ENCODE measurements at places on chromosomes 1 and 21.

DNA sequence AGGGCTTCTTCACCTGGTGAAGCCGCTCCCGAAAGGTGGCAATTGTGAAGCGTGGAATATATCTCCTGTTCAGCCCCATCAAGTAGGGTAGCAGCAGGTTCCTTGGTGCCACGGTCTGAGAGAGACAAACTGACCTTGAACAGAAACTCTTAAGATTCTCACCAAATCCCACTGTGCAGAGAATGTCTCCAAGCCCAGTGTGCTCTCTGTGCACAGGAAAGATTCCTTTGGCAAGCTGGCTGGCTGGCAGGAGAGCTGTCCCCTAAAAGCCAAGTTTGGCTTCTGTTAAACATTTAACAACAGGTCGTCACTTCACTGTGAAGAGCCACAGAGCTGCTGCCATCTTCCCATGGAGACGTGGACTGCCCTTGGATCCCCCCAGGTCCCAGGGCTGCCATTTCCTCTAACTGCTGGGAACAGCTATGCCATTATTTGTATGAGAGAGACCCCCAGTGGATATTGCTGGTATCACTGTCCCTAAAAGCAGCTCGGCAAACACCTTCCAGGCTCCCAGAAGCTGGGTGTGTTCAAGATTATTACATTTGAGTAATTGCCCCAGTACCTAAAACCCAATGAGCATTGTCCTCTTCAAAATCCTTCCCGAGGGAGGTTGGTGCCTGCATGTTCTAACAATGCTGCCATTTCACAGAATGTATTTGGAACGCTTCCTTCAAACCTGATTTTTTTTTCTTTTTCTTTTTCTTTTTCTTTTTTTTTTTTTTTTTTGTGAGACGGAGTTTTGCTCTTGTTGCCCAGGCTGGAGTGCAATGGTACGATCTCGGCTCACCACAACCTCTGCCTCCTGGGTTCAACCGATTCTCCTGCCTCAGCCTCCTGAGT, 71.8 kb downstream of the CD58 start:
- DNase-seq = peak; percentile 39

GRCh38 chr1:20302108-20302471, 11.4 kb downstream of the VWA5B1 start:
- DNase-seq = no peak

GRCh38 chr21:18382141-18382540, 21.4 kb downstream of the TMPRSS15 start:
- no peak for DNase-seq

DNA sequence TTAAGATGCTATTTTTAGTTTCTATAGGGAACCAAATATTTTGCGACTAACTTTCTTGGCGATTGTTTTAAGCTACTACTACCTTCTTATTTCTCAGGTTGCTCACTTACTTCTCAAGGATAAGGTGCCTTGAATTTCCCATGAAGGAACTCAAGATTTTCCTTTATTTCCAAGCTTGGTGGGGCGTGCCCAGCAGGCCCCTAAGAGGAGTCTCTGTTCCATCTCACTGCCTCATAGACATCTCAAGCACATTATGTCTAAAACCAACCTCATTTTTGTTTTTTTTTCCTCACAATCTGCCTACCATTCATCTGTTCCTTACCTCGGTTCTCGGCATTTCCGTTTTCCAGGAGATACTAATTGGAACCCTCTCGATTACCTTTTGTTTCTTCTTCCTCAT, 421.9 kb downstream of the DISC1 start:
- DNase-seq = no peak

DNA sequence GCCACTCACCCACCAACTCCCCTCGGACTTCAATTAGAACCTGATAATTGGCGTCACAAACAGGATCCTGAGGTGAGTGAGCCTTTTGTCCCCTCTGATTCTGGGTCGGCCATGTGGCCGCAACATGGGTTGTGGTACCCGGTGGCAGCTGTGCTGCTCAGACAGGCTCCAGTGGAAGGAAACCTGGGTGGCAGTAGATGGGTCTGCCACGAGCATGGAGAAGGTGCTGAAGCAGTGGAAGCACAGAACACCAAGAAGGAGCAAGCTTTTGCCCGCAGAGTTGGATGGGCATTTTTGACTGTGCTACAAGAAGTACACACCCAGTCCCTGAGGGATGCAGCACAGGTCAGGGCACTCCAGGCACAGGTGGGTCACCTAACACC, 16.5 kb upstream of the UBE2U start:
- DNase-seq = no peak

- no peak for DNase-seq
Measured at GRCh38 chr1:205780335-205780734, 5.1 kb upstream of the RAB29 start.

- no peak for DNase-seq
Measured at GRCh38 chr1:112704391-112704933, 2.5 kb downstream of the RHOC start.

- no peak for DNase-seq
Measured at GRCh38 chr1:40745176-40745575, 38.4 kb upstream of the KCNQ4 start.

DNA sequence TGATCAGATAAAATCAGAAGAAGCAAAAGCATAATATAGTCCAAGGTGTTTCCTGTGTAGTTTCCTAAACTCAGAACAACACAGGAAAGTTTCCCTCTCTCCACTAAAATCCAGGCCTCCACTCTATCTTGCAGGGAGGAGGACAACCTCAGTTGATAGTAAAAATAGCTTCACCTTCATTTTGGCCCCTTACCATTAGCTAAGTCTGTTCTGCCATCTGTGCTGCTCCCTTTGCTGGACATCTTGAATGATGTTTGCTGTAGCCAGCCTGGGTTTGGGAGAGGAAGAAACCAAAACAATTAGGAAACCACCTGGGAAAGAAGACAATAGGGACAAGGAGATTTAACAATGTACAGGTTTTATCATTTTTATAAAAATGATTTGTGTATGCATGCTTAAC, 18.6 kb downstream of the DCAF8 start:
- DNase-seq = no peak

DNA sequence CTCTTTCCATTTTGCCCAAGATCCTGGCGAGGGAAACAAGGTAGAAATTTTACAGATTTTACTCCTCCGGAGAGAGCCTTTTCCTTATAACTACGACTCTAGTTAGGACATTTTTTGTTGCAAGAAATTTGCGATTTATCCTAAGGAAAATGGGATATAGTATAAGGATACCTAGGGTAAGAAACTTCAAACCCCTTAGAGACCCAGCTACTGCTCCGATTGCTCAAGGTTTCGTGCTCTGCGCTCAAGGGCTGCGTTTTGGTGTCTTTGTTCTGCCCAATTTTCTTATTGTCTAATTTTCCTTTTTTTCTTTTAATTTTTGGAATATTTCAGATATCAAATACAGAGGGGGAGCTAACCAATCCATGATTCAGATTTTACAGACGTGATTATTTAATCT, 1.5 kb downstream of the TTC3 start:
- no peak for DNase-seq

DNA sequence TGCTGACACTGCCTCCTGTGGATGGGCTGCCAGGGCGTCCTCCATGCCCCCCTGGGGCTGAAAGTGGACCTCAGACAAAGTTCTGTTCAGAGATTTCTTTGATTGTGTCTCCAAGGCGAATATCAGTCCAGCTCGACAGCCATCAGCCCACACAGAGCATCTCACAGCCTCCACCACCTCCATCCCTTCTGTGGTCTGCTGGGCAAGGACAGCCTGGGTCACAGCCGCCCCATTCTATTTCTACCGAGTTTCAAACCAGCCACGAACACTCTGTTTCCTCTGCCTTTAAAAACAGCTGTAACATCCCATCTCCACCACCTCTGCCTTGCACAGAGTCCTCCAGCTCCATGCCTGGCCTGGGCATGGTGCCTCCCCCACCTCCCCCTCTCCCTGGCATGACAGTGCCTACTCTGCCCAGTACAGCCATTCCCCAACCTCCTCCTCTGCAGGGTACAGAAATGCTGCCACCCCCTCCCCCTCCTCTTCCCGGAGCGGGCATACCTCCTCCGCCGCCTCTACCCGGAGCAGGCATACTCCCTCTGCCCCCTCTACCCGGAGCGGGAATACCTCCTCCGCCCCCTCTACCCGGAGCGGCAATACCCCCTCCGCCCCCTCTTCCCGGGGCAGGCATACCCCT, 115.5 kb downstream of the FMN2 start:
- DNase-seq = no peak

DNA sequence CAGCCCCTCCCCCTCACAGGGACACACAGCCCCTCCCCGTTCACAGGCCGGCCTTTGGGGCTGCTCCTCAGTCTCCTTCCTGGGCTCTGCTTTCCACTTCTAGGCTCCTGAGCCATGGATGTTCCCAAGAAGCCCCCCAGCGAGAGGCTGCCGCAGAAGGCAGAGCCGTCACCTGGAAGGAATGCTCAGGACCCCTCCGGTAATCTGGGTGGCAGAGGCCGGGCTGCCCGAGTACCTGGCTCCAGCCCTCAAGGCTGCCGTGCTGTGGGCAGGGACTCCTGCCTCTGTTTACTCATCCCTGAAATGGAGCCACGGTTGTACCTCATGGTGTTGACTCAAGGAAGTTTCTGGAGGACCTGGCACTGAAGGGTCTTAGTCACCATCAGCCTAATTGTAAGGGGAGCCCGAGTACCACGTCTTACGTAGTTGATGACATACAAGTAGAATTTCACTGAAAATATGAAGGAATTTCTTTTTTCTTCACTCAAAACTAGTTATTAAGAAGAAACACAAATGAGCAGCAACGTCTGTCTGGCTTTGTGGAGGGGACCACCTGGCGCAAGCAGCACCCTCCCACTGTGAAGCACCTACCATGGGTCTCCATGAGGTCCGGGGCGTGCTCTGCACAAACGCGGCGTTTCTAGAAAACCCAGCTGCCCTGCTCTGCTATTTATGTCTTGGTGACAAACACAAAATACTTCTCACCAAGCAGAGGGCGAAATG, 33.7 kb downstream of the PRDM15 start:
- no peak for DNase-seq

- DNase-seq = no peak
Measured at GRCh38 chr1:105872817-105873216, 1183.7 kb upstream of the PRMT6 start.

GRCh38 chr1:214440219-214440965, 111.0 kb downstream of the PTPN14 start:
- no peak for DNase-seq

- no peak for DNase-seq
Measured at GRCh38 chr1:214364386-214364785, 83.4 kb downstream of the SMYD2 start.

DNA sequence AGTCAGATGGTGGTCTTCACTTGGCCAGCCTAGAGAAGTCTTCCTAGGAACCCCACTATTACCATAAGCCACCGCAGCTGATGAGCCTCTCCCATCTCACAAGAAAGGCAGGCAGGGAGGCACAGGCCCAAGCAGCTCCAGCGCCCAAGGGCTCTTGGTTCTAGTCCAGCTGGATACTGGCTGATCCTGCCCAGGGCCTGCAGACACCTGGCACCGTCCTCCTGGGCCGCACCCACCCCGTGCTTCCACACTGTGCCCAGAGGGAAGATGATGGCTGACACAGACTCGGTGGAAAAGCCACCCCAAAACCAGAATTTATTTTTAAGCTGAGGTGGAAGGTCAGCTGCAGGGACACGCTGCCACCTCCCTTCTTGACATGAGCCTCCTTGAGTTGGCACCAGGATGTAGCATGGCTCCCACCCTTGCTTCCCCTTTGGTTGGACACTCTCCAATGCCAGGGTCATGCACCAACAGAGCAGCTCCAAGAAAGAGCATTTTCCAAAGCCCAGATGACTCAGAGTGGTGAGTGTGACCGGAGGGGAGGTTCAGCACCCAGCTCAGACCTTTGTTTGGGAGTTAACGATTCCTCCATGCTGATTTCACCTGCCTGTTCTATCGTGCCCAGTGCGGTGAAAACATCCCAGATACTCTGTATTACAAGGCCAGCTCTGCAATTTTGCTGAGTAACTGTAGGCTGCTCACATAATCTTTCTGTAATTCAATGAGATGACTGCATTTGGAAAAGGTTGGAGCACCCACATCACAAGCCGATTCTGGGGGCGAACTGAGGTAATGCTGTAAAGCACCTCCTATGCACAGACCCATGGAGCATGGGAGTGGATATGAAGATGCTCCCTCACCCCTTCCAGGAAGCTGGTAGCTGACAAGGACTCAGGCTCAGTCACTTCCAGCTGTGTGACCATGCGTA, 63.1 kb upstream of the SLC2A1 start:
- no peak for DNase-seq

- no peak for DNase-seq
Measured at GRCh38 chr1:165281207-165281901, 75.2 kb downstream of the LMX1A start.

DNA sequence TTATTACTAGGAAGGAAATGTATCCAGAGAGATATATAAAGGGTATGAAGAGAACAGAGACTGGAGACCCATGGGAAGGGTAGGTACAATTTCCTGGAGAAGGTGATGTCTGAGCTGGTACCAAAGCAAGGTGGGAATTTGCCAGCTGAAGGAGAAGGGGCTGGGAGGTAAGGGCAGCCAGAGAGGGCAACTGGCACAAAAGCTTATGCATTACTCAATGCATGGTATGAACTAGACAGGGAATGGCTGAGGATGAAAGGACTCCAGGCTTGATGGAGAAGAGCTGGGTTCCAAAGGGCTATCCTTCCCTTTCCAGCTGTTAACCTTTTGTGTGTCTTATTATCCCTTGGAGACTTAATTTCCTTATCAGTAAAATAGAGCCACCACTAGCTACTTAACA, 113.6 kb upstream of the GADD45A start:
- DNase-seq = no peak

- DNase-seq = no peak
Measured at GRCh38 chr1:109396871-109397580, 692 bp downstream of the SORT1 start.

GRCh38 chr1:95127380-95127779, 10.2 kb downstream of the TLCD4 start:
- no peak for DNase-seq

GRCh38 chr21:15159382-15160020, 94.7 kb upstream of the NRIP1 start:
- DNase-seq = no peak

GRCh38 chr1:157150631-157151030, 12.4 kb upstream of the ETV3 start:
- DNase-seq = no peak

DNA sequence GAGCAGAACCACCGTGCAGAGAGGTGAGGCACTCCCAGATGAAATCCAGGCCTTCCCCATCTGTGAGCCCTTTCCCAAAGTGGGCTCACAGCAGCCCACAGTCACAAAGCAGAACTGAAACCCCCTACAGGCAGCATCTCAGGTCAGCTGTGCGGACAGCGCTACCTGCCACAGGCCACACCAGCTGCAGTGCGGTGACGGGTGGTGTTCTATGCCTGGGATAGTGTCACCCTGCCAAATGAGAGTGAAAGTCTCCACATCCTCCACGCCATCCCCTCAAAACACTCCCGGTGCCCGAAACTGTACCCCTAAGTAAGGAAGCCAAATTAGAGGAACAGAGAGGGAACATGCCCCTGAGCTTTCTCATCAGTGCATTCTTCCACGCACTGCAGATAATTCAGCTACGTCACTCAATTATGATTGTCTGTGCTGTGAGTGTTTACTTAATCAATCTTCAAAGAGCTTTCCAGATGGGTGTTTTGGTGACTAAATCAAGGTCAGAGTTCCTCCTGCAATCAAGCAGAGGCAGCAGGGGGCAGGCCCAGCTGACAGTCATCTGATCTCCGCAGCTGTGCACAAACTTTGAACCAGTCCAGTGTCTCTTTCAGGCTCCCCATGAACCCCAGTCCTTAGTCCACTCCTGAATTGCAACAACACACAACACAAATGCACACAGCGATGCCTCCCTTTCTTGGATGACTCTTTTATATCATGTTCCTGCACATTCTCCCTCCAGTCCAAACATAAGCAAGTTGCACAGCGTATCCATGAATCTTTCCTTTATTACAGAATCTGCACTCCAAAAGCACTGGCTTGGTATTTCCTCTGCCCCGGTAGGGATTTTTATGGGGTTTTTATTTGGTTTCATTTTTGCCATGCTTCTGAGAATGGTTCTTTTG, 150.0 kb downstream of the TOMM20 start:
- peak; percentile 31 for DNase-seq

Measured in T-helper 17 cell (primary cell).